ENCODE measurements at places on chromosomes 7 and 10.

DNA sequence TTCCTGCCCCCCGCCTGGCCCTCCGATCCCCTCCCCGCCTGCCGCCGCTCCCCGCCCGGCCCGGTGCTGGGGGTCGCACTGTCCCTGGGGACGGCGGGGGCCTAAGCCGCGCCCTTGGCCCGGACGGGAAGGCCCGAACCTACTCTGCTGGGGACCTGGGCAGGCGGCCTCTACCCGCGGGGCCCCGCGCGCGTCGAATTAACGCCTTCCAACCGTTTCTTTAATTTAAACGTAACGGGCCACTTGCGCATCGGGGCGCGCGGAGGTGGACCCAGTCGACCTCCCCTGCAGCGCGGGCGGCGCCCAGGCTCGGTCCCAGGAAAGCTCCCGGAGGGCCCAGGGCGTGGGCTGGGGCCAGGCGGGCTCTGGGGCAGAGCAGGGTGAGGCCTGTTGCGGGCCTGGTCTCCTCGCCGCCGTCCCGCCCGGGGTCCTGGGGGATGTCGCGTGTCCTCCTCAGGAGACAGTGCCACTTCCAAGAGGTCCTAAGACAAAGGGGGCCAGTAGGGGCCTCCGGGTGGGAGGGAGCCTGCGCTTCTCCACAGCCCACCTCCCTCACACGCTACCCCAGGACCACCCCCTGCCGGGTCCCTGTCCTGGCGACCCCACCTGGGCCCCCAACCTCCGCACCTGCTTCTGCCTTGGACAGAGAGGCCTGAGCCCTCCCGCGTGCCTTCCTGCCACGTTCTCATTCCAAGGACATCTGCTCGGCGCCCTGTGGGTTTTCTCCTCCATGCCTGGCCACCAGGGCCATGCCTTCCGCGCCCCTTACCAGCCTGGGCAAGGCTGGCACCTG, 658 bp upstream of the PTPRN2 start:
- no peak for DNase-seq

DNA sequence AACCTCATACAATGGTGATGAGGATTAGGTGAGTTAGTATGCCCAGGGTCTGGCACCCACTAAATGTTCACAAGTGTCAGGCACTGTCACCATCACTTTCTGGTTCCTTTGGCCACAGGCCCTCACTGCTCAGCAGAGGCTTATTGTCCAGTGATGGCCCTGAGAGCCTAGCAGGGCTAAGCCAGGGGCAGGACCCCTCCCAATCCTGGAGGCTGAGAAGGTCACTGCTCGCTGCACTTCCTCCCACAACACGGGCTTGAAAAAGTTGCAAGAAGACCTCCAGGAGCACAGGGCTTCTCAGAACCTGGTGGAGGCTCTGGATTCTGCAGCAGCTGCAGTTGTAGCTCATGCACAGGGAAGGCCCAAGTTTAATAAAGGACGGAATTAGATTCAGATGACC, 48.1 kb downstream of the DRGX start:
- DNase-seq: no peak

DNA sequence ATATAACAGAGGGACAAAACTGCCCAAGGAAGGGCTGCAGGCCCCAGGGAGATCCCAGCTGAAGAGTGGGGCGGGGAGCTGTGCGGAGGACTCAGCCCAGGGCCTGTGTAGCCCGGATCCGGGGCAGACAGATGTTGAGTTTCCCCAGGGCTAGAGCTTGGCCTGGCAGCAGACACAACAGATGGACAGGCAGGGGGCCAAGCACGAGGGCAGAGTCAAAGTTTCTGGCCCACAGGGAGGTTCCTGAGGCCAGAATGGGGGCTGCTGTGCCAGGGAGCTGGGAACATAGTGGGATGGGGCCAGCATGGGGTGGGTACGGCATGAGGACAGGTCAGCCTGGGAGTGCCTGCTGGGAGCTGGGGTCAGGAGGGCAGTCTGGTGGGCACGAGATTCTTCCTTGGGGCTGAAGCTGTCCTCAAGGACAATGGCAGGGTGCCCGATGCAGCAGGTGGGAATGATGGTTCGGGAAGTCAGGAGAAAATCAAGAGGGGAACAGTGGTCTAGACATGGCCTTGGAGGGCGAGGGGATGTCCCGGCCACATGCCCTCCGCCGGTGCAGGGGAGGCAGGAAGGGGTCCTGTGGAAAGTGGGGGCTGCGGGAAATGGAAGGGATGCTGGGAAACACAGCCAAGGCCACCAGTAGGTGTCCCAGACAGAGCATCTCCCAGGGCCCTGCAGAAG, 519.1 kb upstream of the FOXK1 start:
- DNase-seq: no peak

GRCh38 chr7:104650991-104651640, 322.7 kb downstream of the LHFPL3 start:
- no peak for DNase-seq
